CD4-positive, alpha-beta T cell treated with Interferon alpha-2 for 1 hour (primary cell): ENCODE measurements at places on chromosomes 12 and 14.

- DNase-seq: no peak
These were observed 19.5 kb upstream of the LRRC10 start for GRCh38 chr12:69630191-69630590.

DNA sequence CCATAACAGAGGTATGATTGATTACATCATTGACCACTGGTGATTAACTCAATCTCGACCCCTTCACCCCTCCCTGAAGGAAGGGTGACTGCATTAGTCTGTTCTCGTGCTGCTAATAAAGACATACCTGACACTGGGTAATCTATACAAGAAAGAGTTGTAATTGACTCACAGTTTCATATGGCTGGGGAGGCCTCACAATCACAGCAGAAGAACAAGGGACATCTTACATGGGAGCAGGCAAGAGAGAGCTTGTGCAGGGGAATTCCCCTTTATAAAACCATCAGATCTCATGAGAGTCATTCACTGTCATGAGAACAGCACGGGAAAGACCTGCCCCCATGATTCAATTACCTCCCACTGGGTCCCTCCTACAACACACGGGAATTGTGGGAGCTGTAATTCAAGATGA lies 55.9 kb upstream of the TMCC3 start:
- DNase-seq: no peak

GRCh38 chr12:121784460-121784859 lies 9.0 kb downstream of the RHOF start:
- DNase-seq: no peak

- DNase-seq: no peak
These were observed 311.1 kb upstream of the DIO2 start for GRCh38 chr14:80522411-80522810.

- no peak for DNase-seq
These were observed 1915.0 kb upstream of the FLRT2 start for GRCh38 chr14:83614956-83615355.
